DMS 273 treated with DMSO at 0.1 percent for 48 hours (cell line): ENCODE measurements at places on chromosomes 7 and 10.

GRCh38 chr7:138903859-138904435 is 77.2 kb downstream of the KIAA1549 start:
- no peak for DNase-seq

DNA sequence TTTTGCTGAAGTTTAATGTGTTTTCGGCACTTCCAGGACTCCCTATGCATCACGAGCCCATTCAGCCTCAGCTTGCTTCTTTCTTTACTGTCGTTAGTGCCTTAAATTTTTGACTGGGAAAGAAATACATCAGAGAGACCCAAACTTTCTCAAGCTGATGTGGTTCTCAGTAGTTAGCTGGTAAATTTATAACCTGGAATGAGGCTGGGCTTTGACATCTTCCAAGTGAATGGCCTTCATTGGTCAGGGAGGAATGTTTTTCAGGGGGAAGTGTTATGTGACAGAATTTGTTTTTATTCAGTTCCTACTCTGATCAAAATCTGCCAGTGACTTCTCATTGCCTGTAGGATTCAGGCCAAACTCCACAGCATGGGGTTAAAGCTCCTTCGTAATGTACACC is 296.9 kb downstream of the SORCS3 start:
- no peak for DNase-seq

- no peak for DNase-seq
These were observed 819.1 kb downstream of the GRID1 start for GRCh38 chr10:85547460-85548023.

- no peak for DNase-seq
These were observed 124.5 kb upstream of the KCTD7 start for GRCh38 chr7:66504131-66504530.

DNA sequence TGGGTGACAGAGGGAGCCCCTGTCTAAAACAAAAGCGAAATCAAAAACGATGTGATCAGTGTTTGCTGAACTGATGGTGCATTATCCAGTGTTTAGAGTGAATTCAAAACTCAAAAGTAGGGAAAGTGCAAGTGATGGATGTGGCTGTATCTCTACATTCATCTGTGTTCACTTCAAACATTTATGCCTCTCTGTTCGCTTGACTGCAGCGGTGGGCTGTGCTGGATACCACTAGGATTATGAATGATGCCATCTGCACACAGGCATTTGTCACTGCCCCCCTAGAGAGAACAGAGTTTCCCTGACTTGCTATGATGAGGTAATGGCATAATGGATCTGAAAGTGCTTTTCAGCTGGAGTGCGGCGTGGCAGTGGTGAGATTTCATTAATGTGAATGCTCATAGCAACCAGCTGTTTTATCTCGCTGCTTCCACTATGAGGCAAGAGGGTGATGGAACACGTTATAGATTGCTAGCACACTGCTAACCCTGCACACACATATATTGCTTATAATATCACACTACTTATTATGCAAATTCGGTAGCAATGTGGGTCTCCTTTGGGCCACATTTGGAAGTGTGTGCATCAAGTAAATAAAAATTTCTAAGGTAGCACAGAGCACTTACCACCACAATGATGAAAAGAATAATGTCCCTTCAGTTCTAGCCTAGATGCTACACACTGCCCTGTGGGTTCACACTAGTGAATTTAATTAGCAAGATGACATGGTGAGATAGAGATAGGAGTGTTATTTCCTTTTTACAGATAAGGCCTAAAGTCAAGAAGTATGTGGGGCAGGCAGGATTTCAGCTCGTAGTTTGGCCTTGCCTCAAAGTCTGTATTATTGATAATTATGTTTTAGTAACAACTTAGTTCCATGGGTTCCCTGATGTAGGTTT is 164.7 kb downstream of the CAMK1D start:
- DNase-seq, result no peak

DNA sequence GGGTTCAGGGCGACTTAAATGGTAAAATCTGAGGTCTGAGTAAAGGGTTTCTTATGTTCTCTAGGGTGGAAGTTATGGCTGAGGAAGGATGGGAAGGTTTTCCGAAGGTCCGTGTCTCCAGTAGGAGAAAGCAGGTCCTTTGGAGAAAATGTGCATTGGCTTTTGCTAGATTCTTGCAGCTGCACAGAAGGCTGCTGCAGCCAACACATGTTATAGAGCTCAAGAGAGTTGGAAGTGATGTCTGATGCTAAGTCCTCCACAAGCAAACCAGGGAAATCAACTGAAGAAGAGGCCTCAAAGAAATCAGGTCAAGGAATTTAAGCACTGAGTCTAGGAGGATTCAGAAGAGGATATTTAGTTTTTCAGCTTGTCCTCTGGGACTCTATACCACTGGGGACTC is 404.6 kb downstream of the LRMDA start:
- no peak for DNase-seq

DNA sequence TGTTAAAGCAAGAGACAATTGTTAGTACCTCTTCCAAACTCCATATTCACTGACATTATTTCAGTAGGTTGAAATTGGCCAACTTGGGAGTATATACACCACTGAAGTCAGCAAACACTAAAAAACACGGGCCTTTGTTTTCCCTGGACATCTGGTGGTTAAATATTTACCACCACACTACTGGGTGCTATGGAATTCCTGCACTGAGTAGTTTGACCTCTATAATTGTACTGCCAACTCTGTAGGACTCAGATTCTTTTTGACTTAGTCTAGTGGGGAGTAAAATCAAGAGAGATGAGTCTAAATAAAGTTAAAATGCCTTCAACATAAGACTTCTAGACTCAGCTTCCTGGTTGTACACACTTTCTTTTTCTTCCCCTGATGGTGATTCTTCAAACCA is 41.3 kb upstream of the TES start:
- DNase-seq, result no peak

GRCh38 chr10:45378914-45379726 is 5.1 kb downstream of the ALOX5 start:
- DNase-seq, result no peak

GRCh38 chr7:37709631-37710509 is 26.3 kb downstream of the GPR141 start:
- DNase-seq, result no peak

DNA sequence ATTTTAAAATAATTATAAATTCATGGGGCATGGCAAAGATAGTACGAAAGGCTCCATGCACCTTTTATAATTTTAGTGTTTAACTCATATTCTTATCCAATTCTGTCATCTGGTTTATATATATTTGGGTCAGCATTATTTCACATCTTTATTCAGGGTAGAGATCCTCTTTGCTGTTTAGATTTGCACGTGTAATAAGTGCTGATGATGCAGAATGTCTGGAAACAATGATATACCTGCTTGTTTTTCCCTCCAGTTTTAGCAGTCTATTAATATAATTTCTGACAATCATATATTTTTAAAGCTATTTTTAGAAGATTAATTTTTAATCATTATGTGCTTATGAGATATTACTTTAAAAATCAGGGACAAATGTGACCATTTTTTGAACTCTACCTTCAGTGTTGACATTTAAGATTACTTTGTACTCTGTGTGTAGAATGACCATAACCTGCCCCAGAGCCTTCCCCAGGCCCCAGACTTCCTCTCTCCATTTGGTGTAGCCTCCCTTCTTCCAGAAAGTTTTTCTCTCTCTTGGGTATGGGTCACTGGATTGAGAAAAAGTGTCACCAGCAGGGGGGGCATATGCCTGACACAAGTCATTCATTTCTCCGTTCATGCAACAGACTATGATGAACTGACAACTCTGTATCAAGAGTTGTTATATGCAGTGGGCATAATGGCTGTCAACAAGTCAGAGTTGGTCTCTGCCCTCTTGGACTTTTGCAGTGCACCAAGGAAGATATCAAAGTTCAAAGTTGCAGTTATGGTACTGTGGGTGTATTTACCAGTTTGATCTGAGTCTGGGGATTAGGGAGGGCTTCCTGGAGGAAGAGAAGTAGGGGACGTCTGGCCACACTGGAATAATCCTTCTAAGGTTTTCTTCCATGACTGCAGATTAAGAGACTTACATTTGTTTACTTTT is 192.6 kb upstream of the CCDC6 start:
- DNase-seq, result no peak
